SIG-M5 (cell line): ENCODE measurements at places on chromosomes 3 and 15.

DNA sequence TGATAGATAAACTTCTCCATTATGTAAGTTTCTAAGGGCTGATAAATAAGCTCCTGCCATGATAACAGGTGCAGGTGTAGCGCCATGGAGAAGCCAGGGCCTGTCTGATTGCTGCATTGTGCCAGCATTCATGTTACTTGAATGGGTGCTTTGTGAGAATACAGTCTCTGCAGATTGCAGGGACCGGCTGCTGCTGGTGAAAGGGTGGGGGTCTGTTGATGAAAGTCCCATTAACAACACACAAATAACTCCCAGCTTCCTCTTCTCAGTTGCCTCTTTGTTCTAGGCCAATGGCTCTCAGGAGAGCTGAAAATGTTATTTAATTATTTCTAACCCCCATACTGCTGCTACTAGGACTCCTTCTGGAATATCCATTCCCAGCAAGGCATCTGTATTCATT lies 77.2 kb downstream of the RTP4 start:
- no peak for DNase-seq

GRCh38 chr3:120028271-120029047 lies 65.8 kb downstream of the GSK3B start:
- no peak for DNase-seq

GRCh38 chr3:145727476-145727875 lies 433.5 kb downstream of the PLOD2 start:
- no peak for DNase-seq

GRCh38 chr3:115651599-115651998 lies 28.3 kb downstream of the GAP43 start:
- no peak for DNase-seq

- no peak for DNase-seq
Observed at GRCh38 chr3:169071003-169071402, 592.5 kb downstream of the MECOM start.

DNA sequence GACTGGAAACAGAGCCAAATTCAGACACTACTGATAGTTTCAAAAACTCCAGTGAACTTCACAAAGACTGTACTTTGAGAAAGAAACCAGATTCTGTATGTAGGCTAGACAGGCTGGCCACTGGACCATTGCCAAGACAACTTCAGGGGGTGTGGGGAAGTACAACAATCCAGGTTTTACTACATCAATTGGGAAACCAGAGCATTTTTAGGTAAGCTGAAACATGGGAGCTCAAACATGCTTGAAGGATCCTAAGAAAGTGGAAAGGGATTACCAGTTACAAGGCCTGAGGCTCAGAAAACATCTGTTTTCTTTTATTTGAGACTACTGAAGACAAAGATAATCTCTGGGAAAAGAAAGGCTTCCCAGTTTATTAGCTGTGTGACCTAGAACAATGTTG lies 26.9 kb upstream of the ZNF280D start:
- DNase-seq: no peak

GRCh38 chr3:170699158-170700053 lies 113.5 kb upstream of the SLC7A14 start:
- no peak for DNase-seq

GRCh38 chr15:35306361-35306981 lies 221.4 kb upstream of the NANOGP8 start:
- no peak for DNase-seq
